ENCODE measurements at places on chromosomes 5 and 9.

GRCh38 chr5:172156541-172156994 lies 31.5 kb downstream of the STK10 start:
- DNase-seq: no peak

DNA sequence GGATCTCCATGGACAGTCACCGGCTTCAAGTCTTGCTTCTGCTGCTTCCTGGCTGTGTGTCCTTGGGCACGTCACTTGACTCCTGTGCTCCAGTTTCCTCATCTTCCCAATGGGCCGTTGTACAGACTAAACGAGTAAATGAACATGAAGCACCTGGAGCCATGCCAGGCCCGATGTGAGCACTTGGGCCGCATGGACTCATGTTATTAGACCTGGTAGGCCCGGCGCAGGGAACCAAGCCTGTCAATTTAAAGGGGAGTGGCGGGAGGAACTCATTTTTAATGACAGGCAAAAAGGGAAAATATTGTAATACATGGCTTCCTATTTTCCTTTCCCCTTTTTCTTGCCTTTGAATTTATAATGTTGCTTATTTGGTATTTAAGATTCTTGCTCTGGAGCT lies 47.5 kb downstream of the TENT4A start:
- no peak for DNase-seq

DNA sequence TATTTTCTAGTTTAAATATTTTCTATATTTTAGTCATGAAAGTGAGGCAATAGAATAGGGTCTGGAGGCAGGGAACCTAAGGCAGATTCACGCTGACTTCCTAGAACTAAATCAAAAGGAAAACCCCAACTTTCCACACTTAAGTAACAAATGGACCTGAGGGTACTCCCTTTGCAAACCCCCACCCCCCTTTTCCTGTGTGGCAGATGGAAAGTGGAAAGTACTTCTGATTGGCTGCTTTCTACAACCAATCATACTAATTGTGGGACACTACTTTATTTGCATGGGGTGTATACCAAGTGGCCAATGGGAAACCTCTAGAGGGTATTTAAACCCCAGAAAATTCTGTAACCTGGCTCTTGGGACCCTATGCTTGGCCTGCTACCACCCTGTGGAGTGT lies 4.8 kb upstream of the CENPH start:
- DNase-seq: no peak

DNA sequence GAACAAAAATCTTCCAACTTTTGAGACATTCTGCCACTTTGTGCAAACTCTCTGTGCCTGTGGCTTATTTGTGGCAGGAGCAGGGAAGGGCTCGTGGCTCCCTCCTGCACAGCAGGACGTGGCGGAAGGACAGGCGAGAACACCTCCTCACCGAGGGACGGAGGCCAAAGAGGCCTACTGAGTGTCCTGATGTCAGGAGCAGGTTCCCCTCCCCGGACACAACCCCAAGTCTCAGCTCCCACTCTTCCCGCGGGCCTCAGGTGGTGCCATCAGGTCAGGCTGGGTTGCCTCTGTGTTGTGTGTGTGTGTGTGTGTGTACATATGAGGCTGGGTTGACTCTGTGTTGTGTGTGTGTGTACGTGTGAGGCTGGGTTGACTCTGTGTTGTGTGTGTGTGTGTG lies 136.8 kb upstream of the LPCAT1 start:
- no peak for DNase-seq

DNA sequence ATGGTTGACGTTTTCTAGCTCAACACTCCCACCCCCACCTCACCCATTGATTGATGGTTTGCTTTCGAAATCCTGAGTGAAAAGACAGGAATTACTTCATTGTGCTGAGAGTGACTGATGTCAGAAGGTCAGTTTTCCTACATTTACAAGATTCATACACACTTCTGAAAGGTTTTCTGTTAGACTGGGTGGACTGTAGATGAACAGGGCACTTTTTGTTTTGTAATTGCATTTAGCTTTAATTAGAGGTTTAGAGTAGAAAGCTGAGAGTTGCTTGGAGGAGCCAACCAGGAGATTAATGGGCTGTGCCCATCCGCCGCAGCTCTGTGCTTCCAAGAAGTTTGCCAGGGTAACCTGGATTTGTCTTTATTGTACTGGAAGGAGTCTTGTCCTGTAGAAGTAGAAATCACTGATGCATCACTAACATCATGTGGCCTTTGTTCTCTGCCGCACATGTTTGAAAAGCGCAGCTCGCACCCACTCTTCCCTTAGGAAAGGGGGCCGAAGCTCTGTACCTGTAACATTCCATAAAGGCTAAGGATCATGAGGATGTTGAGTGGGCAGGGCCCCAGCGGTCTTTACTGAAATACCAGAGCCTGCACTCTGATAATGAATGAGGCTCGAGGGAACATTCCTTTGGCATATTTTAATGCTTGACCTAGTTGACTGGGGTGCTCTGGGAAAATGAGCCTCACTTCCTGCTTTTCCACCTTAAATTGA lies 267.6 kb upstream of the DMRT1 start:
- DNase-seq: no peak
